ENCODE measurements at places on chromosomes 7 and 10. TPM values are rescaled to one million over a fixed set of nuclear protein-coding genes. Genes with fewer than 3 reads are reported as not detected.

- H3K4me1 ChIP-seq: peaks cover 6% of the 10 kb centered on the region
- no peaks in the 10 kb centered on the region for H3K36me3 ChIP-seq
- no peak overlapping the region for H3K27ac ChIP-seq
- no peaks in the 10 kb centered on the region for H3K27me3 ChIP-seq
Measured at GRCh38 chr7:74627661-74628411, 29.7 kb upstream of the GTF2I start.

GRCh38 chr10:104139221-104139620, 17.2 kb downstream of the SFR1 start:
- no peak overlapping the region for H3K27ac ChIP-seq
- peaks cover 9% of the 10 kb centered on the region for H3K27me3 ChIP-seq
- H3K36me3 ChIP-seq: peaks cover 2% of the 10 kb centered on the region
- H3K4me1 ChIP-seq: peaks cover 6% of the 10 kb centered on the region

- H3K4me3 ChIP-seq: peak within 1 kb of the TSS; percentile 89
- peaks cover 33% of the 10 kb centered on the region for H3K27me3 ChIP-seq
- no peak within 1 kb of the TSS for H3K27ac ChIP-seq
- DNase-seq: no peak
- peaks cover 15% of the 10 kb centered on the region for H3K4me1 ChIP-seq
Measured at GRCh38 chr10:47299611-47300428, at the start of gene GDF10. Gene GDF10, plus strand, starts transcription at chr10:47300197. Its CDS starts 455 bp downstream, at chr10:47300652.

Gene PNLIPRP3
- not detected for total RNA-seq

GRCh38 chr7:99617192-99617781, 541 bp downstream of the ZSCAN25 start:
- peak overlapping the region; percentile 95 for H3K4me3 ChIP-seq
- DNase-seq: no peak
- H3K36me3 ChIP-seq: peaks cover 3% of the 10 kb centered on the region
- no peaks in the 10 kb centered on the region for H3K27me3 ChIP-seq
- peaks cover 37% of the 10 kb centered on the region for H3K4me1 ChIP-seq
- H3K27ac ChIP-seq: peak overlapping the region; percentile 95
